ENCODE measurements at places on chromosomes 16 and 17.

DNA sequence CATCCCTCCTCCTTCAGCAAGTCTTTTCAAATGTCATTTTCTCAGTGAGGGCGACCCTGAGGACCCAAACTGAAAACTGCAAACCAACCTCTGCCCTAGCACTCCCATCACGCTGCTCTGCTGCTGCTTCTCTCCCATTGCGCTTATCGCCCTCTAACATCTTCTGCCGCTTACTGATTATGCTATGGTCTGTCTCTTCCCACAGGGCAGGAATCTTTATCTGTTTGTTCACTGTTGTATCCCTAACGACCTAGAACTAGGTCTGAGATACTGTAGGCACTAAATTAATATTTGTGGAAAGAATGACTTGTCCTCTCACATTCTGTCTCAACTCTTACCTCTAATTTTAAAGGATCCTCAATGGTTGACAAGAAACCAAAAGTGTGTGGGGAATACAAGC, 12.5 kb downstream of the ZSCAN32 start:
- DNase-seq, result no peak

GRCh38 chr16:68217506-68217905, 18.4 kb downstream of the ESRP2 start:
- no peak for DNase-seq

GRCh38 chr16:27586711-27587110, 36.8 kb downstream of the KATNIP start:
- DNase-seq, result no peak

DNA sequence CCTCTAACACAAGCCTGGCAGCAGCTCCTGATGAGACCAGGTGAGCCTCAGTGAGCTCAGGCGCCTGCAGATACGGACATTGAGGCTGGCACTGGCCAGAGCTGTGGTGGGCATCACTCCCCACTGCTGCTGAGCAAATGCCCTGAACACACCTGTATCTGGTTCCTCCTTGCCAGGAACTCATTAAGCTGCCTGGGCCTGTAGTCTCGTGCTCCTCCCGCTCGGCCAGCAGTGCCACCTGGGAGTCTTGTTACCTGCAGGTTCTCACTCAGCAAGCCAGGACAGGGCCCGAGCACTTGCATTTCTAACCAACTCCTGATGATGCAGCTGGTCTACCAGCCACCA, 13.3 kb downstream of the EIF4A3 start:
- no peak for DNase-seq

DNA sequence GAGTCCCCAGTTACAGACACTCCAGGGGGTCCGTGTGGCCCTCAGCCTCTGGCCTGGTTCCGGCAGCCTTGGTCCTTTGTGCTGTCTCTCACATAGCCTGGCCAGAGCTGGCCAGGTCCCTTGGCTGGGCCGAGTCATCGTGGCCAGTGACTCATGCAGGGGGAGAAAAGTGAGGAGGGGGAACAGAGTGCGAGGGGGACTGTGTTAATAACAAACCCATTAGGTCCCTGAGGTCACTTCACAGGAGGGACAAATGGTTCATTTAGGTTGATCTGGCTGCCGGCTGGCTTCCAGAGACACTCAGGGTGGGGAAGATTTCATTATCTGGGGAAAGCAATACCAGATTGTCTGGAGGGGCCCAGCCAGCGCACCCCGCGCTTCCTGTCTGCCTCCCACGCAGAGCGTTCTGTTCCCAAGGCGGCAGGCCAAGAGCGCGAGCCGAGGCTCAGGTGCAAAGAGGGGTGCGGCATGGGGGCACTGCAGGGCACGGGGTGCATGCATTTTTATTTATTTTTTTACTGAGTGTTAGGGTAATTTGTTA, 223.1 kb downstream of the SEC14L1 start:
- no peak for DNase-seq

GRCh38 chr16:80803339-80804055, 901 bp downstream of the CDYL2 start:
- DNase-seq, result no peak

- DNase-seq, result no peak
Observed at GRCh38 chr16:78552106-78552675, 452.7 kb downstream of the WWOX start.

DNA sequence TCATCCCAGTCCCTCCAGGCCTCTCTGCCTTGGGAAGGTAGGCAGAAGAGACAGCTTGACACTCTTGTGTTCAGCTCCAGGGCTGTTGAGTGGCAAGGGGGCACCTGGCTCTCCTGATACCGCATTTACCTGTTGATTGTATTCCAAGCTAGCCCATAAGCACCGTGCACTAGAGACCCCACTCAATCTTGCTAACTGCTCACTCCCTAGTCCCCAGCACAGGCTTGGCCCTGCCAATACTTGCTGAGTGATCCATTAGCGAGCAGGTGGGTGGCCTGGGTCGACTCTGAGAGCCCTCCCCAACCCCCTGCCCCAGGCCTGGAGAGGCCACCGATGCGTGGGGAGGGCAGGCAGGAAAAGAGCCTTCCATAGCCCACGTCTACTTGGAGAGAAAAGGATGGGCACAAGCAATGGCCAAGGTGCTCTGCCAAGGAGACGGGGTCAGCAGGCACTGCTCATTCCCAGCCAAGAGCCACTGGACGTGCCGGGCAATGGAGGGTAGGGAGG, 29.5 kb downstream of the FA2H start:
- DNase-seq, result no peak

DNA sequence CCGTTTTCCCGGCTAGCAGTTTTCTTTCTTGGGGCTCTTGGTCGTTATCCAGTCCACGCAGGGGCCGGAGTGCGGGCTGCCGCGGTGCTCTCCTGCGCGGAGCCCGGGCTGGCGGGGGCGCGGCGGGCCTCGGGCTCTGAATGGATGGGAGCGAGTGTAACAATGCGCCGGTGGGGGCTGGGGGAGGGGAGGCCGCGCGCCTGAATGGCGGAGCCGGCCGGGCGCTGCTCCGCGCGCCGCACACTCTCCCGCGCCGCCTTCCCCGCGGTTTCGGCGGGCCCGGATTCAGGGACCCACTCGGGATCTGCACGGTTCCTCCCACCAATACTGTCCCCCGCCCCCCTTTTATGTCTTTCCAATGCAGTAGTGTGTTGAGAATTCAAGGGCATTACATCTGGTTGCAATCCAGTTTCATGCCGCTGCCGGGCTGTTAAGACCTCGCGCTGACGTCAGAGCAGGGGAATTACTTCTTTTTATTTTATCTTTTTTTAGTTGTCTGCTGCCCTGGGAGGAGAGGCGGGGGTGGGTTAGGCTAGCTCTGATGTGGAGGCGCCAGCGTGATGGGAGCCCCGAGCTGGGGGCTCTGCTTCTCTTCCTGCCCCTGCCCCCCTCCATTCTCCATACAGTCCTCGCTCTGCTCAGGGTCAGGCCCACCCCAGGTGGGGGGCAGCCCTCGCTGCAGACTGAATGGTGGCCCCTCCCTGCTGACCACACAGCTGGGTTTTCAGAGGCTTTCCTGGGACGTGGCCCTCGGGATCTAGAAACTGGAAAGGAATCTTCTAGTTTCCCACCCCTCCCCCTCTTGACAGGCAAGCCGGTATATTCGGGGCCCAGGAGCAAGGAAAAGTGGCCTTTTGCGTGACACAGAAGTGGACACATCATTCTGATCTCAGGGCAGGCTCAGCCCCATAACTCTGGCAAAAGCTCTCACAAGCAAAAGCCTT, 1.8 kb downstream of the RAI1 start:
- DNase-seq, result no peak

DNA sequence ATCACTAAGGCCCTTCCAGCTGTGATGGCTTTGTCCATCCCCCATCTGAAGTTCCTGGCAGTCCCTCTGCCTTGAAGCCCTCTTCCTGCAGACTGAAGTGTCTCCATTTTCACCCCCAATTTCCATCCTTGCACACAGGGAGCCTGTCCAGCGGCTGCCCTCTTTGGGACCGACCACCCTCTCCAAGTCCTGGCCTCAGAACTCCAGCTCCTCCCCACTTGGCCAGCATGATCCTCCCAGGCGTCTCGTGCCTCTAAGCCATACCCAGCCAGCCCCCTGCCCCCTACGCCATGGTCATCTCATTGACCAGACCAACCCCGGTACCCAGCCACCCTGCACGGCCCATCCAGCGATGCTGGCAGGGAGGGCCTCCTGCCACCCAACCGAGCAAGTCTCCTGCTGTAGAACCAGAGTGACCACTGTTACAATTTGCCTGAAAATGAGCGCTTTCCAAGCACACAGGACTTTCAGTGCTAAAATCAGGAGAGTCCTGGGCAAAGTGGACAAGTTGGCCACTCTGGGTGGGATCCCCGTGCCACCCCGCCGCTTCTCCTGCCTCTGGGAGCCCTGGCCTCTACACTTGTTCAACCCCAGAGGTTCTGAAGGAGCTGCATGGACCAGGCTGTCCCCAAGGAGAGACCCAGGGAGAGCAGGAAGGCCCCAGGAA, 362.0 kb downstream of the SEC14L1 start:
- no peak for DNase-seq

DNA sequence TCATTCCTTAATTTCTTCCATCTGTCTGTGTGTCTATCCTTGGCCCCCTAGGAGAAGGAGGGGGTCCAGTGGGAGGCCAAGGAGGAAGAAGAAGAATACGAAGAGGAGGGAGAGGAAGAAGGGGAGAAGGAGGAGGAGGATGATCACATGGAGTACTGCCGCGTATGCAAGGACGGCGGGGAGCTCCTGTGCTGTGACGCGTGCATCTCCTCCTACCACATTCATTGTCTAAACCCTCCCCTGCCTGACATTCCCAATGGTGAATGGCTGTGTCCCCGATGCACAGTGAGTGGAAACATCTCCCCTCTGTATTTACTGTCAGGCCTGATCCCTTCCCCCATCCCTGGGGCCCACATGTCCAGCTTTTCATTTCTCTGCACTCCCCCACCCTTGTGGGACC, 6.3 kb downstream of the CHD3 start:
- DNase-seq, result no peak

GRCh38 chr17:83083368-83084201, 4.2 kb downstream of the METRNL start:
- DNase-seq, result peak; percentile 60

DNA sequence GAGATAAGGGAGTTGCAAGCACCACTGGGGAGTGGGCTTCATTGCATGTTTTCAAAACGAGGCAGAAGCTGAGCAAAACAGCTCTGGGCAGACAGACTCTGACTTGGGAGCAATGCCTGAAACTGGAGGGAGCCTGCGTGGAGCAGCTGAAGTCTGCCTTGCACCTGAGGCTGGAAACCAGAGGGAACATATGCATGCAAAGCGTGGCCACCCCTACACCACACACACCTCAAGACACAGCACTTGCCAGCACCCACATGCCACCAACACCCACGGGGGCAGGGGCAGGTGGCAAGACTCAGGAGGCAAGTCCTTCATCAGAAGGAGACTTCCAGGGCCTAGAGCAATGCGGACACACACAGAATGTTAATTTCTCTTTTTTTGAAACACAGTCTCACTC, 45.8 kb downstream of the COTL1 start:
- no peak for DNase-seq

DNA sequence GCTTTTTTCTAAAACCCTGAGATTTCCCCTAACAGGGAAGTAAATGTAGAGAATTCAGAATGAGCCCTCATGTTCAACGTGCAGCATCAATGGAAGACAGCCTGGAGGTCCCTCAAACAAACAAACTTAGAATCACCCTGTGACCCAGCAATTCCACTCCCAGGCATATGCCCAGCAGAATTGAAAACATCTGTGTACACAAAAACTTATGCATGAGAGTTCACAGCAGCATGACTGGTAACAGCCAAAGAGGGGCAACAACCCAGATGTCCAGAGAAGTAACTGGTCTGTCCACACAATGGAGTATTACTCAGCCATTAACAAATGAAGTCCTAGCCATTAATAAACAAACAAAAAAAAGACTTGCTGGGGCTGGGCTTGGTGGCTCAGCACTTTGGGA, 252.7 kb downstream of the PARN start:
- DNase-seq, result no peak

GRCh38 chr17:74526681-74527080, 4.6 kb downstream of the CD300LB start:
- DNase-seq, result no peak

- DNase-seq, result no peak
Observed at GRCh38 chr17:57679356-57679755, 65.7 kb downstream of the CCDC182 start.

DNA sequence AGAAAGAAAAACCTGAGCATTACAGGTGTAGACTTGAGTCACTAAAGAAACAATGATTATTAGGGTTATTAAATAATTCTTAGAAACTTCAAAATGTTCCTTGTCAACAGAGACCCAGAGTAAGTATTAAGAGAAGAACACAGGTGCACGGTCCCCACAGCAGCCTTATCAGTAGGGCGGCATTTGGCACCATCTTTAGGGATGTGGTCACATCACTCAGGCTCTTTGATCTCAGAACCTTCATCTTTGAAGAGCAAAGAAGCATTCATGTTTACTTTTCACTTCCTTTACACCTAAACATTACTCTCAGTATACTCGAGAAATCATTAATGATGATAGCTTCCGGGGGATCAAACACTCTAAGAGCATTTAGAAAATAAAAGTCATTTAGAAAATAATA, 928.7 kb downstream of the KCNJ2 start:
- no peak for DNase-seq

DNA sequence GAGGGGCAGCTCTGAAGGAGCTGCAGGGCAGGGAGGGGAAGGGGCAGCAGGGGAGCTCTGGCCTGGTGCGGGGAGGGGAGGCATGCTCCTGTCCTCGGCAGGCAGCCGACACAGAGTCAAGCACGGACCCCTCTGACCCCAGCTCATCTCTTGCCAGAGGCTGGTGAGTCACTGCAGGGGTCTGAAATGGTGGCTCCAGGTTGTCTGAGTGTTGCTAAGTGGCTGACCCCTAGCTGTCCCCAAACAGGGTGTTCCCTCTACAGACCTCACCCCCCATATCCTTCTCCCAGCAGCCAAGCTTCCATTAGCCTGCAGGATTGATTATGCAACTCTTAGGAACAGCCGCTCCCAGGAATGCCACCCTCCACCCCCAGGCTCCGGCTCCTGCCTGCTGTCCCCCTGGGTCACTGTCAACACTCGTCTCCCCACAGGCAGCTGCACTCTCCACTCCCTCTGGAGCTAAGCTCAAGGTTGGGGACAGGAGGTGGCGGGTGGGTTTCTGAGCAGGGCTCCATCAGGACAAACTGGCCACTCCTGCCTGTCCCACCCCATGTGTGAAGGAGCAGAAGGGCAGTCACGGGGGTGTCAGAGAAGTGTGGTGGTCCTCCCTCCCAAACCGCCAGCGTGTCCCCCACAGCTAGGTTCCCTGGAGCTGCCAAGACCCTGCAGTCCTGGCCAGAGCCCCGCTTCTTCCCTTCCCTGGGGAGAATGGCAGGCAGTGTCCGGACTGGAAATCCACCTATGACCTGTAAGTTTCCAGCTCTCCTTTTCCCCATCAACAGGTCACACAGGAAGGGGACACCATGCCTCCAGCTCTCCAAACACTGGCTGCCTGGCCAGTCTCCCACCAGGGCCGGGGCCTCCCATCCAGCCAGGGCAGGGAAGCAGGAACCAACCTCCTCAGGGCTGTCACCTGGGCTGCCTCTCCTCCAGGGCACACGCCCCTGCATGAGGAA, 1.0 kb downstream of the MYLK3 start:
- no peak for DNase-seq
